ENCODE measurements at places on chromosomes 13 and 19. TPM values are rescaled to one million over a fixed set of nuclear protein-coding genes. Genes with fewer than 3 reads are reported as not detected.

Gene OSCAR
- not detected for total RNA-seq

GRCh38 chr19:4738734-4739133, 15.1 kb upstream of the DPP9 start:
- H3K27ac ChIP-seq: no peak overlapping the region
- no peak overlapping the region for H3K4me3 ChIP-seq
- peaks cover 19% of the 10 kb centered on the region for H3K4me1 ChIP-seq

DNA sequence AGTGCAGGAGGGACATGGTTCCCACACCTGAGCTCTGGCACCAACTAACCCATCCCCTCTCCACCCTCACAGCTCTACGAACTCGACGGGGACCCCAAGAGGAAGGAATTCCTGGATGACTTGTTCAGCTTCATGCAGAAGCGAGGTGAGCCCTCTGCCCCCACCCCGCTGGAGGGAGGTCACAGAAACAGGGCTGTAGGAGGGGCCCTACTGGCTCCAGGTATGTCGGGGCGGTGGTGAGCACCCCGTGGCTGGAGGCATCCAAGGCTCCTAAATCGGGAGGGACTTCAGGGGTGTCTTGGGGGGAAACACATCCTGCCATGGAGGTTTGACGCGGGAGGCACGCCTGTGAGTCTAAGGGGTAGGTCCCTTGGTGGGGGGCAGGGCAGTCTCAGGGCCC, 24.1 kb upstream of the WDR18 start:
- DNase-seq: no peak
- peaks cover 16% of the 10 kb centered on the region for H3K36me3 ChIP-seq
- H3K27ac ChIP-seq: no peak overlapping the region
- no peak overlapping the region for H3K4me3 ChIP-seq
- no peaks in the 10 kb centered on the region for H3K27me3 ChIP-seq

DNA sequence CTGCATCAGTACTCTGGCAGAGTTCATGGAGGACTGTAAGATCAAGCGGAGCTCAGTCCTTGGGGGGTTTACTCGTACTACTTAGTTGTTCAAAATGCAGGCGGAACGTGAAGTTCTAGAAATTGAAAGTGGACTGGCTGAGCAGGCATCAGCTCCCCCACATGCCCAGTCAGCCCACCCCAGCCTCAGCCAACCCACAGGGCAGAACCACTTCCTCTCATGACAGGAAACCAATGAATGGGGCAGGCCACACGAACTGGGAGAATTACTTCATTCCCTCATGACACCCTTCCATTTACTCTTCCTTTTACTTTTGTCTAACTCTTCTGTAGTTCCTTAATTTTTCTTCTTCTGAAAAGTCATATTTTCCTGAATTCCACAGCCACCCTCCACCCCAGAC, 71.9 kb downstream of the FLT1 start:
- DNase-seq: no peak
- H3K27me3 ChIP-seq: no peaks in the 10 kb centered on the region
- H3K27ac ChIP-seq: no peak overlapping the region
- H3K4me3 ChIP-seq: no peak overlapping the region
- H3K36me3 ChIP-seq: no peaks in the 10 kb centered on the region

GRCh38 chr13:111132948-111133347, 17.8 kb downstream of the ARHGEF7 start:
- H3K4me1 ChIP-seq: no peaks in the 10 kb centered on the region
- H3K27ac ChIP-seq: no peak overlapping the region
- H3K27me3 ChIP-seq: no peaks in the 10 kb centered on the region
- no peak overlapping the region for H3K4me3 ChIP-seq
- no peaks in the 10 kb centered on the region for H3K36me3 ChIP-seq

Measured in SJCRH30 (cell line).